ENCODE measurements at places on chromosomes 1 and 21. TPM values are rescaled to one million over a fixed set of nuclear protein-coding genes. Genes with fewer than 3 reads are reported as not detected.

DNA sequence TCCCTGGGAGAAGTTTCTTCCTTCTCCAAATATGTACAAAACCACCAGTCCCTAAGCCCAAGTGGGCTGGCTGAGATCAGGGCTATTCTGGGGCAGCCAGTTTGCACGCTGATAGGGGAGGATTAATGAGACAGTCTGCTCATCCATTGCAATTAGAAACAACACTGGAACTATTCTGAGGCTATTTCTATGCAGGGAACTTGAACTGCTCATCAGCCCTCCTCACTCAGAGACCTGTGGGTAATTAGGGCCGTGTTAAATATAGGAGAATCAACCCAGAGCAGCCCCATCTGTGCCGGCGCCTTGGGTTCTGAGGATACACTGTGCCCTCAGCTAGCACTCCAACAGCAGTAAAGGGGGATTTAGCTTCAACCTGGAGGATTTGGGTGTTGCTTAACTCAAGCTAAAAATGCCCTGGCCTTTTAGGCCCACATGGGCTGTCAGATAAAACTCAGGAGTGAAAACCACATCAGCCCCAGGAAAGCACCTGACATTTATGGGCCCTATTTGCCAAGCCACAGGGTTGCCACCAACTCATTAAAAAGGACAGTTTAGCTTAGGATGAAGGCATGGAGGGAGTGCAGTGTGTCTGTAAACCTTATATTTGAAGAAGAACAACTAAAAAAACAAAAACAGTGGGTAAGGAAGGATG lies 53.9 kb downstream of the DUSP10 start:
- no peak for DNase-seq

DNA sequence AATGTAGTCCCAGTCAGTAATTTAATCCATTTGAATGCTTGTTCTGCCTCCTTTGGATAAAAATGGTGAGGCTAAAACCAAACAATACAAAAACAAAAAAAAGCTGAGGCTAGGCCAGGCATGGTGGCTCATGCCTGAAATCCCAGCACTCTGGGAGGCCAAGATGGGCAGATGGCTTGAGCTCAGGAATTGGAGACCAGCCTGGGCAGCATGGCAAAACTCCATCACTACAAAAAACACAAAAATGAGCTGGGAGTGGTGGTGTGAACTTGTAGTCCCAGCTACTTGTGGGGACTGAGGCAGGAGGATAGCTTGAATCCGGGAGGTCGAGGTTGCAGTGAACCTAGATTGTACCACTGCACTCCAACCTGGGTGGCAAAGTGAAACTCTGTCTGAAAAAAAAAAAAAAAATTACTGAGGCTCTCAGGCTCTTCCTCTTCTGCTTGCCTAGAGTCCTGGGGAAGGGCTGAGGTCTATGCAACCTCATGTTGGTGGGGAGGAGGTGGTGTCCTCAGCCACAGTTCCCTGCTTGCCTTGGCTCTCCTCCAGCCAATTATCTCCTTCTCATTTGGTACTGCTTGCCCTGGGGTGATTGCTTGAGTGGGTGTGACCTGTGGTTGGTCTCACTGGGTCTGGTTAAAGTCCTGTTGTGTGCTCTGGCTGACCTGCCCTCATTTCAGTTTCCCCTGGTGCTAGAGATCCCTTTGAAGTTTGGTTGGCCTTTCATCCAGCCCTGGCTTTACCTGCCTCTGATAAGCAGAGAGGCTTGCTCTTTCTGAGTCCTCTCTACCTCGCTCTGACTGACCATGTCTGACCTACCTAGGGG lies 20.9 kb downstream of the S1PR1 start:
- DNase-seq, result no peak

GRCh38 chr1:244226435-244226834 lies 175.4 kb downstream of the ZBTB18 start:
- DNase-seq, result no peak

DNA sequence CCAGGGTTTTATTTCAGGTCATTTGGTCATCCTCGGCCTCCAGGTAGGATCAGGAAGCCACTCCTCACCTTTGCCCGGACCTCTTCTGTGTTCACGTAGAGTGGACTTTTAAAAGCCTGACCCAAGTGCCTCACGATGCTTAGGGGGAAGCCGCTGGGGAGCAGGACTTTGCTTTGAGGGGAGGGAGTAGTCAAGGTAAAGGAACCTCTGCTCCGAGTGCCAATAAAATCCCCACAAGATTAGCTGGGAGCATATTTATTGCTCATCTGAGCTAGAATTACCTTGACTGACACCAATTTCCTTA lies 603 bp upstream of the DHRS3 start:
- no peak for DNase-seq

GRCh38 chr21:42025376-42026081 lies 15.4 kb upstream of the ZBTB21 start:
- DNase-seq, result no peak

DNA sequence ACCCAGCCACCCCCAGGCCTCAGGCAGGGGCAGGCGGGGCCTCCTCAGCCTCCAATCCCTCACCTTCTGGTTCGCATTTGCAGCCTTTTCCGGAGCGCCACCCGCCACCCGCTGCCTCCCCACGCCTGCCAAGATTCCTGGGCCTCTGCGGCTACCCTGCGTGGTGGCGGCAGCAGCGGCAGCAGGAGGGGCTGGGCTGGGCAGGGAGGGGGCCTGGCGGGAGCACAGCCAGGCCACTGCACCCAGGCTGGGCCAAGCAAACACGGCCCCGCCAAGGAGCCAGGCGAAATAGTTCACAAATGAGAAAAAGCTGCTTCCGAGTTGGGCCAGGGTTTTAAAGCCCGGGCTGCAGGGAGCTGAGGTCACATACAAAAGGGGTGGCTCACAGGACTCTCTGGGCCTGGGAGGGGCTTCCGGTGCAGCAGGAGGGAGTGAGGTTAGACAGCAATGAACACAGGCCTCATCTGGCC lies 9.8 kb downstream of the COL8A2 start:
- no peak for DNase-seq

- DNase-seq, result no peak
Observed at GRCh38 chr1:24216276-24217074, 29.4 kb upstream of the IFNLR1 start.

- DNase-seq, result no peak
Observed at GRCh38 chr1:205977402-205978014, 25.7 kb downstream of the RAB7B start.

CAPZB gene
- 372 TPM for polyA plus RNA-seq

HSD3B2 gene
- not detected for polyA plus RNA-seq

RYR2 gene
- 7.2 TPM for polyA plus RNA-seq

MAP7D1 gene
- 144 TPM for polyA plus RNA-seq

ETV3L gene
- polyA plus RNA-seq, result not detected

OR2T6 gene
- polyA plus RNA-seq, result not detected
